ENCODE measurements at places on chromosomes 3 and 15.

DNA sequence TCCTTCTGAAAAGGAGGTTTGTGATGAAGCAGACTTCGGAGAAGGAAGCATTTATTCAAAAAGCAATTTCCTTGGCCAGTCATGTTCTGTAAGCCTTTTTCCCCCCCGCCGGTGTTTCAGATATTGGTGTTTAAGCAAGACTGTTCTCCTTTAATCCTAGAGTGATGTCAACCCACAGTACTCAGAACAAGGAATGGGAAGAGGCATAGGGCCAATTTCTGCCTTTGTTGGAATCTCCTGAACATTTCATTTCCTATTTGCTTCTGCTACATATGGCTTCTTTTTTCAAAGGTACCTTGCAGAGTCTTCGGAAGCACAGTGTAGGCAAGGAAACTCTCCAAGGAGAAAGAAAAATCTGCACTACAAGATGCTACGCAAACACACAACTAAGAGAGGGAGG is 713.1 kb upstream of the CFAP20DC start:
- H3K27ac ChIP-seq: no peak overlapping the region
- DNase-seq: no peak
- H3K36me3 ChIP-seq: no peaks in the 10 kb centered on the region
- no peaks in the 10 kb centered on the region for H3K27me3 ChIP-seq
- H3K4me1 ChIP-seq: no peaks in the 10 kb centered on the region

- no peak overlapping the region for H3K4me3 ChIP-seq
- H3K36me3 ChIP-seq: peaks cover 4% of the 10 kb centered on the region
- H3K27ac ChIP-seq: no peak overlapping the region
- no peak for DNase-seq
Measured at GRCh38 chr3:14425581-14426304, 23.3 kb downstream of the SLC6A6 start.

DNA sequence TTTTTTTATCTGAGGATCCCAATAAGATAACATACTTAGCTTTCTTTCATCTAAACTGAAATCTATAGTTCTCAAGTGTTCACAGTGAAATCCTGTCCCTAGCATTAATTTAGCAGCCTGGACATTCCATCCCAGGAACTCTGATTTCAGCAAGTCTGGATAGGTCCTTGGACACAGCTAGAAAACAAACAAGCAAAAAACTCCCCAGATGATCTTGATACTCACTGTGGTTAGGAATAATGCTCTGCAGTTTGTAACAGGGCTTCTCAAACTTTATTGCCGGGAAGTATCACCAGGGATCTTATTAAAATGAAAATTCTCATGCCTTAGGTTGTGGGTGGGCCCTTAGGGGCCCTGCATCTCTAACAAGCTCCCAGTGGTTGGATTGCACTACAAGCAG is 24.3 kb downstream of the THBS1 start:
- no peaks in the 10 kb centered on the region for H3K4me1 ChIP-seq
- H3K27ac ChIP-seq: no peak overlapping the region
- no peaks in the 10 kb centered on the region for H3K27me3 ChIP-seq
- H3K4me3 ChIP-seq: no peak overlapping the region
- no peaks in the 10 kb centered on the region for H3K36me3 ChIP-seq

- H3K27me3 ChIP-seq: no peaks in the 10 kb centered on the region
- no peaks in the 10 kb centered on the region for H3K36me3 ChIP-seq
- peaks cover 4% of the 10 kb centered on the region for H3K4me1 ChIP-seq
Measured at GRCh38 chr3:107579371-107579770, 56.6 kb downstream of the BBX start.

- DNase-seq: peak; percentile 66
- H3K27me3 ChIP-seq: no peaks in the 10 kb centered on the region
- H3K27ac ChIP-seq: no peak overlapping the region
- no peaks in the 10 kb centered on the region for H3K36me3 ChIP-seq
- H3K4me1 ChIP-seq: peaks cover 12% of the 10 kb centered on the region
Measured at GRCh38 chr3:54427941-54428871, 305.9 kb downstream of the CACNA2D3 start.

GRCh38 chr3:36135863-36136262 is 244.4 kb upstream of the STAC start:
- H3K27ac ChIP-seq: no peak overlapping the region
- no peak overlapping the region for H3K4me3 ChIP-seq
- H3K4me1 ChIP-seq: no peaks in the 10 kb centered on the region
- H3K36me3 ChIP-seq: no peaks in the 10 kb centered on the region
- no peak for DNase-seq

DNA sequence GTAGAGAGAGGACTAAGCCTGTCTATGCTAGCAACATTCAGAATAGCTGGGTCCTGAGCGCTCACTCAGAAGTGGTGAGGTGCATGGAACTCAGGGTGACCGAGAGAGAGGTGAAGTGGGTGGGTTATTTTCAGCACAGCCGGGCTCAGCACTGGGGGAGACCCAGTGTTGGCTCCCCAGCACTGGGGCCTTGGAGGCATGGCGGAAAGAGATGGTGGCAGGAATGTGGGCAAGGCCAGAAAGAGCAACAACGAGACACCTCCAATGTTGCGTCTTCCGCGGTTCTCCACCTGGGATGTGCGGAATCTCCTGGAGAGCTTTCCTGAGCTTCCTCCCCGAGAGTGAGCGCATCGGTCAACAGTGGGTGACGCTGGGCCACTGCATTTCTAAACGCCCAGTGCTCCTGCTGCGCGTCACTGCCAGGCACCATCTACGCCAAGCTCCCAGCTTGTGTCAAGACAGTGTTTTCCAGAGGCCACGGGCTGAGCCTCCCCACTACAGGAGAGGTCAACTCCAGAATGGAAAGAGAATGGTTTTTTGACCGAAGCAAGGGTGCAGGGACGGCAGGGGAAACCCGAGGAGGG is 148.4 kb downstream of the ADAMTS17 start:
- no peaks in the 10 kb centered on the region for H3K27me3 ChIP-seq
- DNase-seq: no peak
- no peak overlapping the region for H3K27ac ChIP-seq
- no peaks in the 10 kb centered on the region for H3K36me3 ChIP-seq
